ENCODE measurements at places on chromosomes 4 and X. TPM values are rescaled to one million over a fixed set of nuclear protein-coding genes. Genes with fewer than 3 reads are reported as not detected.

OCIAD2 gene
- total RNA-seq, result 39.1 TPM

FAM184B gene
- not detected for total RNA-seq

DNA sequence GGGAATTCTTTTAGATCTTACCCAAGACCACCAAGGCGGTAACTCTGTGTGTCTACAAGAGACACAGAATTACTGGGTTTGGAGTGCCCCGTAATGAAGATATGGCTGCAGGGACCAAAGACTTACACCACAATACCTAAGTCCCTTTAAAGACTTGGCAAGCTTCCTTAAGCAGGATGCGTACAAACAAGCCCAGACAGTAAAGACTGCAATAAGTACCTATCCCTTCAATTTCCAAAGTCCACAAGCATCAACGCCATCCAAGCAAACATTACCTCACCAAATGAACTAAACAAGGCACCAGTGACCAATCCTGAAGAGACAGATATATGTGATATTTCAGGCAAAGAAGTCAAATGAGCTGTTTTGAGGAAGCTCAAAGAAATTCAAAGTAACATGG, 42.3 kb upstream of the RNF128 start:
- no peak for DNase-seq

DNA sequence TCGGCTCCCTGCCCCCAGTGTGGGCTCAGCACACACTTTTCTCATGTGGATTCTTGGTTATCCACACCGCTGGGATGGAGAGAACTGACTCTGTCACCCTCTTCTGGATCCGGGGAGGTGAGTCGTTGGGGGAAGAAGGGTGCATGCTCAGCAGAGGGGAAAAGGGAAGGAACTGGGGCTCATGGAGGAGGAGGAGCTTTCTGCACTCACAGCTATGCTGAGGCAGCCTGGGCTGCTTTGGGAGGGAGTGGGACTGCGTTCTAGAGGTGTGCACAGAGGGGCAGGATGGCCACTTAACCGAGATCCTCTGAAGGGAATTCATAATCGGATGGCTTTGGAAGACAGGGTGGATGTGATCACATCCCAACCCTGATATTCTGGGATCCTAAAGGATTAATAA, 51.6 kb downstream of the RTL5 start:
- DNase-seq, result no peak

DNA sequence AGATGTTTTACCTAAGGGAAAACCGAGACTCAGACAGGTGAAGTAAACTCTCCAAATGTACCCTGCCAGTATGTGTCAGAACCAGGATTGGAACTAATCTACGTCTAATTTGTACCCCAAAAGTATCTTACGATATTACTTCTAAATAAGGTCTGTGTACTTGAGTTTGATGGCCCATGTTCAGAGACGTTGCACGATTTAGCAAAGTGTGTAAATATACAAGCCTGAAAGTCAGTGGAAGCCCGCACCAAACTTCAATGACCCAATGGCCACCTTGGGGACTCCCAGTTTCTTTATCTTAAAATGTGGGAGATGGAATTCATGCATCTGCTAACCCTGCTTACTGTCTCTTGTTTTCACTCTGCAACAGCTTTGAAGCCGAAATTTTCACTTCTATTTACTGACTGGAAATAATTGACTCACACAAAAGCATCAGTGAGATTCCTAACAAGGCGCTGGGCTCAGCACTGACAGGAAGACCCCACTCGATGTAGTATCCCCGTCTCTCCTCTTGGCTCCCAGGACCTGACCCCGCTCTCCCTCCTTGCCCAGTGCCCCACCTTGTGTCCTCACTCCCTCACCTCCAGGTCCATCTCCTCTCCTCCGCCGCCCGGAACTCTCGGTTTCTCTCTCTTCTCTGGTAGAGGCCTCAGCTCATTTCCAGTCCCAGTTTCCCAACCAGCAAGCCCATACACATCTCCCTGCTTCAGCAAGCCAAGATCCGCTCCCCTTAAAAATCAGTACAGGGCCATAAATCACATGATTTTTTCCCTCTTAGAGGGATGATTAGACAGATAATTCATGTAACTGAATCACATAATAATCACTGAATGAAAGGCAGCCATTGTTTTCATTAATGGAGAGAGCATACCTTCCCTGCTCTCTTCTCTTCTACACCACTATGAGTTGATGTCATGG, 42.8 kb downstream of the ENPP6 start:
- no peak for DNase-seq

- no peak for DNase-seq
Measured at GRCh38 chr4:110704748-110705439, 82.0 kb upstream of the PITX2 start.

DNA sequence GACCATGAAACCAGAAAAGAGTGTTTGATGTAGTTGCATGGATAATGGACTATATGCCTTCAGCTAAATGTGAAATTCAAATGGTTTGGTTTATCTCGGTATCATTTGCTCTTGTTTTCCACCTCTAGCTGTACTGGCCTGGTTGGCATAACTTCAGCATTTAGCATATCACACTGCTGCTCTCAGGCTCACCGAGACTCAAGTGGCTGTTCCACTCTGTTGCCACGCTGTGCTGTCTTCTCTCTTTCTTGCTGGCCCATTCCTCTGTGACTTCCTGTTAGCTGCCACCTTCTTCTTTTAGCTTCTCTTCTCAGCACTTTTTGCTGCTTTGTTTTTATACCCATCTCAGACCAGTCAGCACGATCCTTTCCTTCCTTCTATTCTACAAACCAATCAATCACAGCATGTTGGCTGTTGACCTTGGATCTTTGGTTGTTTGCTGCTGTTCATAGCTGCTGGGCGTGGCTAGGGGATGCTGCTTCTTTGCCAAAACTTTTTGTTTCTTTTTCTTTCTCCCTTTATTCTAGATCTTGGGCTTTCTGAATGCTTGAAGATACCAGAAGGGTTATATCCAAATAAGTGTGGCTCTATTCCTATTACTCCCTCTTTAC, 24.0 kb downstream of the INTS6L start:
- DNase-seq, result no peak

- peak; percentile 67 for DNase-seq
Measured at GRCh38 chr4:112075129-112075753, 70.0 kb upstream of the FAM241A start.

GRCh38 chr4:143207555-143207954, 22.8 kb downstream of the USP38 start:
- peak; percentile 24 for DNase-seq

GRCh38 chrX:103687073-103687695, 685 bp upstream of the MORF4L2 start:
- peak; percentile 97 for DNase-seq

DNA sequence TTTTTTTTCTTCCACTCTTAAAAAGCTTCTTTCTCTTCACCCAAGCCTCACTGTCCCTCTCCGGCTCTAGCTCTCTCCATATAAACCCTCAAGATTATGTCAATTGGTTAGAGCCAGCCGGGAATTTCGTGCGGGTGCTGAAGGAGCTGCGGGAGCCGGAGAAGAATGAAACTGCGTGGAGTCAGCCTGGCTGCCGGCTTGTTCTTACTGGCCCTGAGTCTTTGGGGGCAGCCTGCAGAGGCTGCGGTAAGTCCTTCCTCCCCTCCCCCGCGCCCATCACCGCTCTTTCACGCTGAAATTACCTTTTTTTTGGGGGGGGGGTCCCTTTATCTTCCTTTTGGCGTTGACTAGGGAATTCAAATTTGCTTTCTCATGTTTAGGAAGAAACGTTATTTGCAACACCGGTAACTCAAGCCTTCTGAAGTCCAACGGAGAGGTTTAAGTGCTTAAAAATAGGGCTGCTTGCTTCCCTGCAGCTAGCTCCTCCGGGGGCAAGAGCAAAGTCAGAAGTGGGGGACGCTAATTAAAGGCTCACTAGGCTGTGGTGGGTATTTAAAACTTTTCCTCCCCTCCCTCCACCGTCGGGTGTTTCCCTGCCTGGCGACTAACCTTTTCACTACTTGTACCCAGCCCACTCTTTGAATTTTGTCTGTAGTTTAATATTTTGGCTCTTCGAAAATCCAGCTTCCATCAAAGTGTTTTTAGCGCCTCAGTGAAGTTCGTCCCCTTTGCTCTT, 491 bp downstream of the COL4A5 start:
- DNase-seq, result peak; percentile 24

- no peak for DNase-seq
Measured at GRCh38 chrX:10441464-10441863, 178.9 kb downstream of the MID1 start.

DNA sequence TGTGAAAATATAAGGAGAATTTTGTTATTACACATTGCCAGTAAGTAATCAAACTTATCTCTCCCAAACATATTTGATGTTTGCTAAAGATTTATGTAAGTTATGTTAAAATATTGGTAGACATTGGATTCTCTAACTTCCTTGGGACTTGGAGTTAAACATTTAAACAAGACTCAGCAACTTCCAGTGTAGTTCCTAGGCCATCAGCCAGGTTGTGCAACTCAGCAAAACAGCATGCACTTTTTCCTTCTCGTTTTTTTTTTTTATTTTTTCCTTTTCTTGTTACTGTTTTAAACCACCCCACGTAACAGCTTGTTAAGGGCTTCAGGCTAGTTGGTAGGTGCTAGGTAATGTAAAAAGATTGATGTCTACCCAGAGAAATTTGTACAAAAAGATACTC, 510.4 kb downstream of the ANKRD50 start:
- peak; percentile 24 for DNase-seq

Measured in hepatocyte (in vitro differentiated cells).